ENCODE measurements at places on chromosomes 6 and 20.

DNA sequence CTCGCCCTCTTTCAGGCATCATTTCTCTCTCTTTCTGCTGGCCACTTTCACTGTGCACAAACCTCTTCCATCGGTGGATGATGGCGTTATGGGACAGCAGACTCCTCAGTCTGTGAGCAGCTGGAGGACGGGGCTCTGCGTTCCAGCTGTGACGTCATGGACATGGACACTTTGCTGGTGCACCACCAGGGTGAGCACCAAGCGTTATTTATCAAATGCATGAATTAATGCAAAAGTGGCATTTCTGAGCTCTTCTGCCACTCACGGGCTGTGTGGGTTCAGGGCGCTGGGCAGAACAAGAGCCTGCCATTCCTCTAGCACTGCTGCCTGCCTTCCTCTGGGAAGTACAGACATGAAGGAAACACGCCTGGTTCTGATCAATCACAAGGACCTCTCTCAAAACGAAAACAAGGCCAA lies 82.9 kb upstream of the MPC1 start:
- no peak for DNase-seq

DNA sequence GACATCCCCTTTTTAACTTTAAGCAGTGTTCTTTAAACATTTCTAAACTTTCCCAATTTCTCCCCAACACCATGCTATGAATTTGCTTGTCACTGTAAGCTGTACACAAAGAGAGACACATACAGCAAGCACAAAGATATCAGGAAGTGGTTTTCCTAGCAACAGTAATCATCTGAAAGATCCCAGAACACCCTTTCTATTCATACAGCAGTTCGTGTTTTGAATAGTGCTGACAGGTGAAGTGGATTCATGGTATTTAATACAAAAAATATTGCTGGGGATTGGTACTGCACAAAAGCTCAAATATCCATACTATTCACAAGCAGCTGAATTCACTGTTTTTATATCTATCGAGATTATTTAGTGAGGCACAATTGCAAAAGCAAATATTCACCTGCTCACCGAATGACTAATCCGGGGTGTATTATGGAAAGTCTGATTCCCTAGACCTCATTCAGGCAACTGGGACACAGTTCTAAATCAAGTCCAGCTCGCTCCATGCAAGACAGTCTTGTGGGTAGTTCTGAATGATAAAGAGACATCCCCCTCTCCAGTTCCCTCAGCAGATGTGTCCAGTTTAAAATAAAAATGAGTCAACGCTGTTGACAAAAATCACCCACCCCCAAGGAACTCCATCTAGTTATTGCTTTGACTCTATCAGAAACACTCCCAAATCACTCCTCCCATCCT lies 107.1 kb upstream of the TSHZ2 start:
- DNase-seq, result no peak

DNA sequence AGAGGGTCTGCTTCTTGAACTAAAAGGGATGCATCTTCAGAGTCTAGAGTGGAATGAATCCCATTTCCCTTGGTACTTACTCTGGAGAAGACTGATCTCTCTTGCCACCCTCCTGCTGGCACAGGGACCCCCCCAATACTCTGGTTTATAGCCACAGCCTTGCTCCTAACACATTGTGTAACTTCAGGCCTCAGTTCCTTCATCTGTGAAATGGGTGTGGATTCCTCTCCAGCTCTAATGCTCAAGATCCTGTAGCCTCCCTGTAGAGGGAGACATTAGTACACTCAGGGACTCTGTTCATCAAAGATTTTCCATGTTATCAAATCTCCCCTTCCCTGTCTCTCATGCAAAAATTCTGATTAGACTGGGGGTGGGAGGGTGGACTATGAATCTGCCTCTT lies 315.7 kb upstream of the MOCS1 start:
- DNase-seq, result no peak

DNA sequence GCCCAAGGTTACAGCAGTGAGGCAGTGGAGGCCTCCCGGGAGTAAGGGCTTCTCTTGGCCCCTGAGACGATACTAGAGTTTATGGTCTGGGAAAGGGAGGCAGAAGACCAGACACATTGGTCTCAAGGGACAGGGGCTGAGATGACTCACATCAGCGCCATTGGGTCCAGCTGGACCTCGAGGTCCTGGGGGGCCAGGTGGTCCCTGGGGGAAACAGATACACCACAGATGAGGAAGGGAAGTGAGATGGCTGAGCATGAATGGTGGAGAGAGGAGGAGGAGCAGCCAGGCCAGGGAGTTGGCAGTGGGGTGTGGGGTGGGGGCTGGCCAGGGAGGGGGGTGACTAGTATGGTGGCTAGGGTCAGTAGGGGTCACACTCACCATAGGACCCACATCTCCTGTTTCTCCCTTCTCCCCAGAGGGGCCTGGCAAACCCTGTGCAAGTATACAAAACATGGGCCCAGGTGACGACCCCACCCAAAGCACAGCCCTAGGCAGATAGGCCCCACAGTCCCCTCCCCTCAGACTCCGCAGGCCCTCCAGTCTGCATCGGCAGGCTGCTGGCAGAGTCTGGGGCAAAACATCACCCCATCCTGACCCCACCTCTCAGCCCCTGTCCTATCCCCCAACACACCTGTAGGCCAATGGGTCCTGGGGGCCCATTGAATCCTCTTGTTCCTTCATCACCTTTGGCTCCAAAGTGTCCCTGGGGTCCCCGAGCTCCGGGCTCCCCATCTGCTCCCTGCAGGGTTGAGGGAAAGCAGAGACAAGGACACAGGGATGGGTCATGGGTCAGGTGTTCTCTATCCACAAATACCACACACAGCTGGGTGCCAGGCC lies 21.9 kb downstream of the COL11A2 start:
- no peak for DNase-seq

DNA sequence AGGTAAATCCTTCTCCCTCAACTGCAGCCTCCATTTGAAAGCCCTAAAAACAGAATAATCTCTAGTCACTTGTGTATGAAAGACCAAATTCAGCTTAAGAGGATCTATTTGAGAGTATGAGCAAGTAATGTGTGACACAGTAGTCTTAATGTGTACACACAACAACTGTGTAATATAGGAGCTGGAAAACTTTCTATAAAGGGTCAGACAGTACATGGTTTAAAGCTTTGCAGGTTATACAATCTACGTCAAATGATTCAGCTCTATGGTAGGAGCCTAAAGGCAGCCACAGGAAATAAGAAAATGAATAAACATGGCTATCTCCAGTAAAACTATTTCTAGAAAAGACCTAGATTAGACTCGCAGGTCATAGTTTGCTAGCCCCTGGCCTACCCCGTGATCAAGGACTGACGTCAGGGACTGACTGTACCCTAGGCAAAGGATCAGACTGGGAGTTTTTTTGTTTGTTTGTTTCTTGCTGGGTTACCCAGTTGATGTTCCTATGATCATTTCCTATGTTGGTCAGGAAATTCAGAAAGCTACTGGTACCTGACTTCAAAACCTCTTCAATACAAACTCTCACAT lies 39.7 kb downstream of the BTBD9 start:
- DNase-seq, result no peak

GRCh38 chr6:157688960-157689599 lies 134.0 kb upstream of the SNX9 start:
- DNase-seq, result peak; percentile 34

GRCh38 chr6:14520536-14520935 lies 403.0 kb downstream of the CD83 start:
- no peak for DNase-seq

GRCh38 chr20:3813848-3814581 lies 6.3 kb upstream of the AP5S1 start:
- DNase-seq, result no peak

GRCh38 chr6:33254591-33254990 lies 17.1 kb downstream of the VPS52 start:
- no peak for DNase-seq

GRCh38 chr20:37276494-37277252 lies 12.8 kb upstream of the MANBAL start:
- peak; percentile 42 for DNase-seq

DNA sequence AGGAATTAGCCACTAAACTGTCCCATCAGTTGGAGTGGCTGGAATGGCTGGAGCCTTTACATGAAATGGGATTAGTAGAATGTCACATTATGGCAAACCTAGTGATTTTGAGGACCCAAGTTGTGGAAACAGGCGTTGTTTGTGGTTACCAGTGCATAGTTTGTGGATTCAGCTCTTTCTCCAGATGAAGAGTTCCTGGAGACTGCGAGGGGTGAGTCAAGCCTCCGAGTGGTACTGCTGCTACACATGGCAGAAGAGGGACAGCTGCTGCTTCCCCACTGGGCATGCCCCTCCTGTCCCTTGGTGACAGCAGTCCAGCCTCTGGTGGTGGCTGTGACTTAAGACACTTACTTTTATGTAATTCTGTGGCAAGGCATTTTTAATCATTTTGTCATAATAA lies 94.2 kb upstream of the SCP2D1 start:
- no peak for DNase-seq

GRCh38 chr20:14445310-14445709 lies 107.9 kb upstream of the FLRT3 start:
- no peak for DNase-seq

- no peak for DNase-seq
Measured at GRCh38 chr6:111720931-111721496, 115.3 kb upstream of the TRAF3IP2 start.
